ENCODE measurements at places on chromosomes 16 and 17.

DNA sequence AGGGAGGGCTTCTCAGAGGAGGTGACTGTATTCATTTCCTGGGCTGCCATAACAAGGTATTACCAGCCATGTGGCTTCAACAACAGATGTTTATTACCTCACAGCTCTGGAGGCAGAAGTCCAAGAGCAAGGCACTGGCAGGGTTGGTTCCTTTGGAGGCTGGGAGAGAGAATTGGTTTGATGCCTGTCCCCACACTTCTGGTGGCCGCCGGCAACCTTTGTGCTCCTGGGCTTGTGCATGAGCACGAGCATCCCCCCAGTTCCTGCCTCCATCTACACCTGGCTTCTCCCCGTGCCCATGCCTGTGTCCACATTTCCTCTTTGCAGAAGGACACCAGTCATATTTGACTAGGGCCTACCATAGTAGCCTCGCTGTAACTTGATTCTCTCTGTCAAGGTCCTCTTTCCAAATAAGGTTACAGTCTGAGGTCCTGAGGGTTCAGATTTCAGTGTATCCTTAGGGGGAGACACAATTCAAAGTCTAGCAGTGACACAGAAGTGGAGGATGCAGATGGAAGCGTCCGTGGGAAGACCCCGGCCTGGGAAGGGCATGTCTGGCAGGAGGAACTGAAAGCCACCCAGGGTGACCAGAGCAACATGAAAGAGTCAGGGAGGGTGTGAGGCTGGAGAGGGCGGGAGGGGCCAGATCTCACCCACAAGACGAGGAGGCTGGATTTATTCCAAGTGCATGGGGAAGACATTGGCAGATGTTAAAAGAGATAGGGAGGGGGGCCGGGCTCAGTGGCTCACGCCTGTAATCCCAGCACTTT lies 188.2 kb upstream of the HSBP1 start:
- DNase-seq, result peak; percentile 30

GRCh38 chr17:38906460-38907228 lies 18.8 kb upstream of the LASP1NB start:
- no peak for DNase-seq

- DNase-seq, result no peak
Observed at GRCh38 chr16:89499767-89500166, 8.4 kb upstream of the SPG7 start.

- no peak for DNase-seq
Observed at GRCh38 chr17:31579265-31579664, 187.8 kb downstream of the RAB11FIP4 start.

- no peak for DNase-seq
Observed at GRCh38 chr16:85689285-85689949, 663 bp upstream of the GINS2 start.

DNA sequence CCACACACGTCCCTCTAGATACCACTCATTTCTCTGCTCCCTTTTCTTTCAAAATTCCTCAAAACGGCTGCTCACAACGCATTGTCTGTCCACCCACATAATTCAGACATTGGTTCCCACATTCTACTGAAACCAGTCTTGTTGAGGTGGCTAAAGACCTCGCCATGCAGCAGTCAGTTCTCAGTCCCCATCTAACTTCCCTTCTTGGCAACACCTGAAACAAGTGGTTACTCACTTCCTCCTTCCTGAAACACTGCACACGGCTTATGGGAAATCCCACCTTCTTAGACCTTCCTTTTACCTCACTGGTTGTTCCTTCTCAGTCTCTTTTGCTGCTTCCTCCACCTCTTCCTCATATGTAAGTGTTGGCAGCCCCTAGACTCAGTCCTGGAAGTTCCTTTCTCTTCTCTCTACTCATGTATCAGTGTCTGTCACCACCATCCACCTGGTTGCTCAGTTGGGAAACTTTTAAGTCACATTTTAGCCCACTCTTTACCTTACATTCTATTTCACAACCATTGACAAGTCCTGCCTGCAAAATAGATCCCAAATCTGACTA lies 277.1 kb downstream of the CEP112 start:
- no peak for DNase-seq

Measured in NCI-H524 treated with DMSO at 0.1 percent for 48 hours (cell line).